ENCODE measurements at places on chromosomes 4 and X.

- no peak for DNase-seq
These were observed 64.8 kb upstream of the NR0B1 start for GRCh38 chrX:30373951-30374350.

DNA sequence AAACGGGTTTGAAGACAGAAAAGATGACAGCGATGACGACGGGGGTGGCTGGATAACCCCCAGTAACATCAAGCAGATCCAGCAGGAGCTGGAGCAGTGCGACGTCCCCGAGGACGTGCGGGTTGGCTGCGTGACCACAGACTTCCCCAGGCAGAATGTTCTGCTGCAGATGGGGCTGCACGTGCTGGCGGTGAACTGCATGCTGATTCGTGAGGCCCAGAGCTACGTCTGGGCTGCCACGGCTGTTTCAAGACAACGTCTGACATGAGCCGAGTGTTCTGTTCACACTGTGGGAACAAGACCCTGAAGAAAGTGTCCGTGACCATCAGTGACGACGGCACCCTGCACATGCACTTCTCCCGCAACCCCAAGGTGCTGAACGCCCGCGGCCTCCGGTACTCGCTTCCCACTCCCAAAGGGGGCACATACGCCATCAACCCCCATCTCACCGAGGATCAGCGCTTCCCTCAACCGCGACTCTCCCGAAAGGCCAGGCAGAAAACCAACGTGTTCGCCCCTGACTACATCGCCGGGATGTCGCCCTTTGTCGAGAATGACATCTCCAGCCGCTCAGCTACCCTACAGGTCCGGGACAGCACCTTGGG, 319.2 kb upstream of the SLC7A11 start:
- DNase-seq: no peak

- DNase-seq: no peak
These were observed 24.9 kb upstream of the MAN2B2 start for GRCh38 chr4:6549890-6550620.

DNA sequence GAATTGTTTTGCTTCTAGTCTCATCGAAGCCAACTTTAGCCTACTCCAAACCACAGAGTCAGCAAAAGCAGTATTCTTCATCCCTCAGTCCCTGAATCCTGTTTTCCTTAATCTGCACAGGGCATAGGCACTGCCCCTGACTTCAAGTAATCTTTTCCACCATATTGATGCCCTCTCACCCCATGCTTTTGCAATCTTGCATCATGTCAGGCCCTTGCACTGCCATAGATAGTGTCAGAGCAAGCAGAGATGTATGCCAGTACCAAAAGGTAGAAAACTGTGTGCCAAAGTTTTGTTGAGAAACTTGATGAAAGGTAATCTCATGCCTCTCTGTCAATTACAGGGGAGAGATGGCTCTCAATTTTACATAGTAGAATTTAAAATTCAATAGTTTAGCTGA, 131.1 kb downstream of the CFAP299 start:
- no peak for DNase-seq

- DNase-seq: no peak
These were observed 109.8 kb upstream of the PCDH7 start for GRCh38 chr4:30610361-30610760.

- DNase-seq: no peak
These were observed 37.4 kb upstream of the RXFP1 start for GRCh38 chr4:158484173-158484885.

- no peak for DNase-seq
These were observed 33.7 kb downstream of the CAMK2D start for GRCh38 chr4:113727802-113728201.

- DNase-seq: no peak
These were observed 484.5 kb downstream of the PACRGL start for GRCh38 chr4:21184788-21185187.

GRCh38 chr4:16663307-16663706, 235.1 kb downstream of the LDB2 start:
- no peak for DNase-seq

DNA sequence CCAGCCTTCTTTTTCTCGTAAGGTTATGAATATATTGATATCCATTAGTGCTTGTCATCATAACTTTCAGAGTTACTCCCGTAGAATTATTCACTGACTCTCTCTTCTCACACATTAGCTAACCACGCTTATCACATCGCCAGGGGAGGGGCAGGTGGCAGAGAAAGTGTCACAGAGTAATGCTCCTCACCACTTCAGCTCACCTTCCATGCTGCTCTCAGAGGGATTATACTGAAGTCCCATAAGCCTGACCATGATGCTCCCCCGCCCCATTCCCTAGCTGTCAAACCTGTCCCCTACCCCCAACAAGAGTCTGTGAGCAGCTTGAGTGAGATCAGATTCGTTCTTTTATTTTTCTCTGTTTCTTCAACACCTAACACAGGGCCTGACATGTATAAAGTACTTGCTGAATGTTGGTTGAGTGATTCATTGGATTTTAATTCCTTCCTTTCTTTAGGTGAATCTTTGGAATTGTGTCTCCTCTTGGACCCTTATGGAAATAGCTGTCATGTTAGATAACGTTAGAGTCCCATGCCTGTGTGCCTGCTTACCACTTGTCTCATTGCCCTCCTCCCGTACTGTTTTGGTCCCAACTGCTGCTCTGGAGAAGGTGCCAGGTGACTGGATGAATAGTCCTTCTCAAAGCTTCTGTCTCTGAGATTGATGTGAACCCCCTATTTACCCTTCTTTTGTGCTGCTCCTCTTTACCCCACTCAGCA, 55.1 kb downstream of the RS1 start:
- DNase-seq: no peak

DNA sequence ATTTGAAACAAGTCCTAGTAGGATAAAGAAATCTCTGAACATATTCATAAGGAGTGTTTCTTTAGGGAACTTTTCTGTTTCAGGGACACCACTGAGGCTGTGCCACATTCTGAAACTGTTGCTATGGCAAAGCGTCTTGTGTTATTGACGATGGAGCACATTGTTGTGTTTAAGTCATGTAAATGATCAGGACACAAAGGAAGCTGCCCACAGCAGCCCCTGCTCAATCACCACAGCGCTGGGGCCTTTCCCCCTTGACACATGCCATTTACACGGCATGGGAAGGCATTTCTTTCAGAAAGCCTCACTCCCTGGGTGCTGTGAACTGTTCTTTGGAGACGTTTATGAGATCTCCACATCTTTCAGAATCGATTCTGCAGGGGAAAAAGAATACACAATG, 39.8 kb upstream of the MID1 start:
- DNase-seq: no peak

DNA sequence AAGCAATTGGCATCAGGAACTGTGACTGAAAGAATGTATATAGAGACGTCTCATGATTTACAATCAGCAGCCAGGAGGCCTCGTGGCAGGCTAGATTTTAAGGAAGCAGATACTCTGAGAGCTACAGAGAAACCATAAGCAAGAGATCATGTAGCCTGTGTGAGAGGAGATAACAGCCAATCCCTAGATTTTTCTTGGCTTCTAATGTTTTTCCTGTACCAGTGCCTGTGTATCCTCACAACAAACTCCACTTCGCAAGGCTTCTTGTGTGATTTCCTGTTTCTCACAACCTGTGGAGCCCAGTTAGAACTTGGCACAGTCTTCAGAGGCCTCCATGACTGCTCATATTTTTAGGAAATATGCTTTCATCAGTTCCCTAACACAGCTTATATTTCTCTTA, 147.9 kb downstream of the PTCHD1 start:
- no peak for DNase-seq

GRCh38 chr4:183155450-183156184, 56.6 kb downstream of the WWC2 start:
- DNase-seq: no peak

DNA sequence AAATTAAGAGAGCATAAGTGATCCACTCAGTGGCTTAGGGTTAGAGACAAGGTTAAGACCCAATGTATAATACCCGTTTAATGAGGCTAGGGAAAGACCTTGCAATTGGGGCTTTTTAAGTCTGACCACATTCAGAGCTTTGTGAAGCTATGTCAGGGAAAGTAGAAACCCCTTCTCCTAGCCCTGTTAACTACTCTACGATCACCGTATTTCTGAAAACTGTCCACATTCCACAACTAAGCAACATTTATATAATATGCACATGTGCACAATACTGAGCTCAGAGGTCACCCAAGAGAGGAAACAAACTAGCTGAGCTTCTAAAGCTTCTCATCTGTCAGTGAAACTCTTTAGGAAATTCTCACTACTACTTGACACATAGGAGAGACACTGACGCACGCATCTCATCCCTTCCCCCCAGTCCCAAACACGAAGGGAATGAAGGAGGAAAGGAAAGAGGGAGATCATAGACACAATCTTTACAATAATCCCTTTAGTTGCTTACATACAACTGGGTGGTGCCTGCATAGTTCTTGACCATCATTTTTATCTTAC, 56.2 kb downstream of the METTL14 start:
- DNase-seq: no peak

GRCh38 chr4:56077676-56078075, 128.9 kb downstream of the CEP135 start:
- no peak for DNase-seq

- DNase-seq: no peak
These were observed 289.7 kb downstream of the TRIML1 start for GRCh38 chr4:188428935-188429334.

DNA sequence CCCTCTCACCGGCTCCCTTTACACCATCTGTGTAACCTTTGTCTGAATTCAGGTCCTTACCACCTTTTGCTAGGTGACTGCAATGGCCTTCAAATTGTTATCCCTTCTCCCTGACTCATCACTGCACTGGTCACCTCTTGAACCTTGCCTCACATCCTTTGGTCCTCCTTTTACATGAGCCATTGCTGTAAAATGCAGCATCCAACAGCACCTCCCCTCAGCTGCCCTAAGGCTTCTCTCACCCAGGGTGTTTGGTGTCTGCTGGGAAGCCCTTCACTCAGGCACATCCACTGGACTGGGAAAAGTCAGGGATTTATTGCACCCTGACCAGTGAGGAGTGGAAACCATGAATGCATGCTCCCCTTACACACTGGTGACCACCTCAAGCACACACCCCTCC, 192.5 kb upstream of the GATB start:
- no peak for DNase-seq

GRCh38 chrX:139842326-139843185, 90.3 kb downstream of the ATP11C start:
- no peak for DNase-seq

DNA sequence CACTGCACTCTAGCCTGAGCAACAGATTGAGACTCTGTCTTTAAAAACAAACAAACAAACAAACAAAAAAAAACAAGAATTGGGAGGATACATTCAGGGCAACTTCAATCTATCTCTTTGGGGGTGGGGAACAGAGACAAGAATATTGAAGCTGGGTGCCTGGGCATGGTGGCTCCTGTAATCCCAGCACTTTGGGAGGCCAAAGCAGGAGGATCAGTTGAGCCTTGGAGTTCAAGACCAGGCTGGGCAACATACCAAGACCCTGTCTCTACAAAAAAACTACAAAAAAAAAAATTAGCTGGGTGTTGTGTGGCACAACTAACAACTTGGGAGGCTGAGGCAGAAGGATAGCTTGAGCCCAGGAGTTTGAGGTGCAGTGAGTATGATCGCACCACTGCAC, 1.2 kb downstream of the LETM1 start:
- no peak for DNase-seq

- no peak for DNase-seq
These were observed 1.3 kb upstream of the ADH7 start for GRCh38 chr4:99436462-99436861.

- DNase-seq: no peak
These were observed 33.0 kb downstream of the SNCA start for GRCh38 chr4:89803915-89804314.

DNA sequence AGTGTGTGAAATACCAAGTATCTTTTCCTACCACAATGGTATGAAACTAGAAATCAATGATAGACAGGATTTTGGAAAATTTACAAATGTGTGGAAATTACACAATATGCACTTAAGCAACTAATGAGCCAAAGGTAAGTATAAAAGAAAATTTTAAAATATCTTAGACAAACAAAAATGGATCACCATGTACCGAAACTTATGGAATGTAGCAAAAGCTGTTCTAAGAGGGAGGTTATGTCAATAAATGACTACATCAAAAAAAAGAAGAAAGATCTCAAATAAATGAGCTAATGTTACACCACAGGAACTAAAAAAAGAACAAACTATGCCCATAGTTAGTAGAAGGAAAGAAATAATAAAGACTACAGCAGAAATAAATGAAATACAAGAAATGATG, 1084.1 kb downstream of the TECRL start:
- no peak for DNase-seq

DNA sequence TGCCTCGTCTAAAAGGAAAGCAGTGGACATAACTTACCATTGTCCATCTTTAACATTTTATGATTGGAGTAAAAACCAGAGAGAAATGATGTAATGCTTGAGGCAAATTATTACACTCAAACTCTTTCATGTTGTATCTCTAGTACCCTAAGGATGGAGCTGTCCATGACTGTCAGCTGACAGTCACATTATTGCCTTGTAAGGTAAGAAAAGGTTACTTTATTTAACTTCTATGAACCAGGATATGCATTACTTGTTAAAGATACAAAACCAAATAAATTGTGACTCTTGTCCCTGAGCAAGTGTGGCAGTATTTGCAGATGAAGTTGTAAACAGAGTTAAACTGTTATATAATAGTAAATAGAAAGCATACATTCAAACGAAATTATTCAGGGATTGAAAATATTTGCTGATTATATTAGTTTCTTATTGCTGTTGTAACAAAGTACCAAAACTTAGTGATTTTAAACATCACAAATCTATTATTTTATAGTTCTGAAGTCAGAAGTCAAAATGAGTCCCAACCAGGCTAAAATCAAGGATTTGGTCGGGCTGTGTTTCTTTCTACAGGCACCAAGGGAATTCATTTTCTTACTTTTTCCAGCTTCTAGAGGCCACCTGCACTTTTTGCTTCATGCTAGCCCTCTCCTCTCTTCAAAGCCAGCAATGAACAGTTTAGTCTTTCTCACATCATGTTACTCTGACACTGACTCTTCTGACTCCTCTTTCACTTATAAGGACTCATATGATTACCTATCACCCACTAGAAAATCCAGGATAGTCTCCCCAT, 113.8 kb downstream of the CEP44 start:
- no peak for DNase-seq

DNA sequence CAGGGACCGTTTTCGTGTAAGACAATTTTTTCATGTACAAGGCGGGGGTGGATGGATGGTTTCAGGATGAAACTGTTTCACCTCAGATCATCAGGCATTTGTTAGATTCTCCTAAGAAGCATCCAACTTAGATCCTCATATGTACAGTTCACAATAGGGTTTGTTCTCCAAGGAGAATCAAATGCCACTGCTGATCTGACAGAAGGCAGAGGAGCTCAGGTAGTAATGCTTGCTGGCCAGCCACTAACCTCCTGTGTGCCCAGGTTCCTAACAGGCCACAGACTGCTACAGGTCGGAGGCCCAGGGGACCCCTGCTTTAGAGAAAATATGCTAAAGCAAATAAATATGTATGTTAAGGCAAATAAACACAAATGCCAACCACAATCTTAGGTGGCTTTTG, 61.3 kb downstream of the PPP3CA start:
- DNase-seq: no peak

Measured in BE2C (cell line).